ENCODE measurements at places on chromosomes 13 and 19. TPM values are rescaled to one million over a fixed set of nuclear protein-coding genes. Genes with fewer than 3 reads are reported as not detected.

Gene TRPC4
- polyA plus RNA-seq, result 10.0 TPM

Gene ZNF726
- polyA plus RNA-seq, result not detected

Gene RASL11A
- 1.7 TPM for polyA plus RNA-seq

Gene KLK4
- not detected for polyA plus RNA-seq

Gene FARP1
- 27.9 TPM for polyA plus RNA-seq

Gene TNNT1
- 6.2 TPM for polyA plus RNA-seq

Gene PSG11
- not detected for polyA plus RNA-seq

Gene ZSCAN18
- 400 TPM for polyA plus RNA-seq

Gene STARD13
- polyA plus RNA-seq, result 0.05 TPM

Gene ZNF724
- 2.4 TPM for polyA plus RNA-seq

Gene SIGLEC12
- not detected for polyA plus RNA-seq

Gene CEACAM8
- polyA plus RNA-seq, result not detected

Gene RASAL3
- not detected for polyA plus RNA-seq

Gene C19orf18
- polyA plus RNA-seq, result not detected

Gene LYPD3
- polyA plus RNA-seq, result not detected

Gene GNG8
- not detected for polyA plus RNA-seq

Gene CNFN
- polyA plus RNA-seq, result not detected

Gene NLRP11
- not detected for polyA plus RNA-seq

Gene PPM1N
- polyA plus RNA-seq, result 1.8 TPM

Gene CGB5
- polyA plus RNA-seq, result not detected

Gene FGF14
- 35.6 TPM for polyA plus RNA-seq

Gene DHDH
- 1.4 TPM for polyA plus RNA-seq

Gene PLPPR3
- polyA plus RNA-seq, result 275 TPM

Gene CATSPERD
- polyA plus RNA-seq, result not detected

Gene FXYD1
- not detected for polyA plus RNA-seq

Gene DACT3
- polyA plus RNA-seq, result 32.5 TPM

Gene ZBTB32
- polyA plus RNA-seq, result not detected

Gene IGFL2
- polyA plus RNA-seq, result not detected

Gene CBLC
- polyA plus RNA-seq, result not detected

Gene MYO9B
- polyA plus RNA-seq, result 28.5 TPM

Gene MARK4
- 23.1 TPM for polyA plus RNA-seq

Gene SYT3
- polyA plus RNA-seq, result 14.8 TPM

Gene KRI1
- 6.5 TPM for polyA plus RNA-seq

Gene FPR1
- polyA plus RNA-seq, result not detected

Gene KLF16
- 3.5 TPM for polyA plus RNA-seq

Gene NR2F6
- 30.0 TPM for polyA plus RNA-seq

Gene PKN1
- polyA plus RNA-seq, result 84.4 TPM

Gene FFAR1
- not detected for polyA plus RNA-seq

Gene PRX
- 0.20 TPM for polyA plus RNA-seq
